Activated CD4-positive, alpha-beta memory T cell treated with anti-CD3 and anti-CD28 coated beads for 36 hours (primary cell): ENCODE measurements at places on chromosomes 6 and 20.

GRCh38 chr6:117359581-117359980 is 66.2 kb downstream of the ROS1 start:
- DNase-seq: no peak

DNA sequence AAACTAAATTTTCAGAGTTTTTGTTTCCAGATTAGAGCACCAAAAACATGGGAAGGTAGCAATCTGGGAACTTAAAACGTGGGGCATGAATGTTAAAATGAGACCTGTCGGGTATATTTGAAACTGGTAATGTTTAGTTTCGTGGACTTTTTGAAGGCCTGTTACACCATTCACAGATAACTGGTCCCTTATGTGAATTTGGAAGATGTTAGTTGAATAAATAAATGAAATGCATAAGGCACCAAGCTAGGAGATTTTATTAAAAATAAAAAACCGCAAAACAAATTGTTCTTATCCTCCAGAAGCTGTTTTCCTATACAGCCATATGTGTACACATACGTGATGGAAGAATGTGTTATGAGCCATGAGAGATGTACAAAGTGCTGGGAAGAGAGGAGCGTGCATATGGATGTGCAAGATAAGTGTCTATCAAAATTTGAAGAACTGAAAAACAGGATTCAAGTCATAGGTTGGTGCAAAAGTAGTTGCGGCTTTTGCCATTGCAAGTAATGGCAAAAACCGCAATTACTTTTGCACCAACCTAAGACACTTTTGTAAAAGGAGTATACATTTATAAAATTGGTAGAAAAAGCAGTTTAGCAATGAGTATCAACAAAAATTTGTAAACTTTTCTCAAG is 700 bp upstream of the MCUR1 start:
- no peak for DNase-seq

DNA sequence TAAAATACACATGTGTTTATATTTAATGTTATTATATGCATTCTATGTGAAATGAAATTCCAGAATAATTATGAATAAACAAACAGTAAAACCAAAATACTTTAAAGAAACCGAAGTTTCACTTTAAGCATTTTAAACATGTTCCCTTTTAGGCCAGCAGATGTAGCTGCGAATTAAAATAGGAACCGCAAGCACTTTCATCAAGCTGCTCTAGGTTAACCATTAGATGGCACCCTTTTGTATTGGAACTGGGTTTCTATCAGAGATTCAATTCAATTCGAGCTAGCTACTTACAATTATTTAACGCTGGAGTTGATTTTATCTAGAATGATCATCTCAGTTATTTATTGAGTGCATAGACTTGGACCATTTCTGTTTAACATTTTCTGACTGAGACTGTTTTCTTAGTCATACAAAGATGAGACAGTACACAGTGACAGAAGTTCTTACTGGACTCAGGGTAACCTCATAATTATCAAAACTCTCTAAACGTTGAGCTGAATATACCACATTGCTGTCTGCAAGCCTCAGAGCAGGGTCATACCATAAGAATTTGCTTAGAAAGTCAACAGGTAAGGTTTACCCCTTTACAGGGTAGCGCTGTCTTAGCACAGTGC is 8.5 kb downstream of the TMEM242 start:
- no peak for DNase-seq

- no peak for DNase-seq
Observed at GRCh38 chr6:45136495-45136894, 191.6 kb upstream of the RUNX2 start.

DNA sequence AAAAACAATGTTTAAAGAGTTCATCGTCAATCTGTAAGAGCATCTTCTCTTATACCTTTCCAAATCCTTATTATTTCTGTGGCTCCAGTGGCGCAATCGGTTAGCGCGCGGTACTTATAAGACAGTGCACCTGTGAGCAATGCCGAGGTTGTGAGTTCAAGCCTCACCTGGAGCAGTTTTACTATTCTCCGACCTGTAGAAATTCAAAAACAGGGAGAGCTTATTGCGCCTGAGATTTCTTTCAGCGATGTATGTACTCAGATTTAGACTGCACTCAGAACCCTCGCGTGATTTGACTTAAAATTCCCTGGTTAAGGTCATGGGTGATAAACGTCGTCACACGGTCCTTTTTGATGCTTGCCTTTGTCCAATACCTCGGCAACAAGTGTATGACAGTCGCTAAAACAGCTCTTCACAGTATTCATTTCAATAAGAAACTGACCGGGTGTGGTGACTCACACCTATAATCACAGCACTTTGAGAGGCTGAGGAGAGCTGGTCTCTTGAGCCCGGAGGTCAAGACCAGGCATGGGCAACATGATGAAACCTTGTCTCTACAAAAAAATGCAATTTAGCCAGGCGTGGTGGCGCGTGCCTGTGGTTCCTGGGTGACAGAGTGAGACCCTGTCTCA is 11.9 kb downstream of the GPX5 start:
- peak; percentile 53 for DNase-seq

GRCh38 chr6:169789146-169789943 is 37.9 kb downstream of the ERMARD start:
- no peak for DNase-seq

- DNase-seq: no peak
Observed at GRCh38 chr20:6993011-6993410, 225.5 kb downstream of the BMP2 start.

DNA sequence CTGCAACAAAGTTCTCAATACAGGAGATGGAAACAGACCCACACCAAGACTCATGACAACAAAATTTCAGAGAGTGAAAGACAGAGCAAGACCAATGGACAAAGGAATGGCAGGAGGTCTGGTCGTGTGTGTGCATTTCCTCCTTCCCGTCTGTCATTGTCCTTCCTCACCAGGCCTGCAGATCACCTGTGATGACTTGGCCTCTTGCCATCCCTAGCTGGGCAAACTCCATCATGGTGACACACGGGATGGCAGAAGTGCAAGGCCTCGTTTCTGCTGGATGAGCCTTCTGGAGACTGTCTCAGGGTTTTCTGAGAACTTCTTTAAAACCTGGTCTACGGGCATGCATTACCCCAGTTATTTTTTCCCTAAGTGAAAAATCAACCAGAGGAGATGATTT is 49.2 kb downstream of the RPP21 start:
- DNase-seq: no peak

DNA sequence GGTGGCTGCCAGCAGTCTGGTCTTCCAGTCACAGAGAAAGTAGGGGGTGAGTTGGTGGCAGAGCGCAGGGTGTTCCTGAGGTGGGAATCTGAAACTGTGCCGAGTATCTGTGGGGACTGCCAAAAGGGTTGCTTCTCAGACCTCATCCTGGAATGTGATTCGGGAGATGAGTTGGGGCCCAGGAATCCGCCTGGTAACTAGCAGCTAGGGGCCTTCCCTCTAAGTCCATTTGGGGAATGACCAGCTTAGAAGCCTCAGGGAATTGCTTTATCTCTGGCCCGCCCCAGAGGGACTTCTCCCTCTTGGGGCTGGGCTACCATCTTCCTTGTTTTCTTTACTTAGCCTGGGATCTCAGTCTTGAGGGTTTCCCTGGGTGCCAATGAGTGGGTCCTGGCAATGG is 49.6 kb downstream of the MOCS1 start:
- no peak for DNase-seq

DNA sequence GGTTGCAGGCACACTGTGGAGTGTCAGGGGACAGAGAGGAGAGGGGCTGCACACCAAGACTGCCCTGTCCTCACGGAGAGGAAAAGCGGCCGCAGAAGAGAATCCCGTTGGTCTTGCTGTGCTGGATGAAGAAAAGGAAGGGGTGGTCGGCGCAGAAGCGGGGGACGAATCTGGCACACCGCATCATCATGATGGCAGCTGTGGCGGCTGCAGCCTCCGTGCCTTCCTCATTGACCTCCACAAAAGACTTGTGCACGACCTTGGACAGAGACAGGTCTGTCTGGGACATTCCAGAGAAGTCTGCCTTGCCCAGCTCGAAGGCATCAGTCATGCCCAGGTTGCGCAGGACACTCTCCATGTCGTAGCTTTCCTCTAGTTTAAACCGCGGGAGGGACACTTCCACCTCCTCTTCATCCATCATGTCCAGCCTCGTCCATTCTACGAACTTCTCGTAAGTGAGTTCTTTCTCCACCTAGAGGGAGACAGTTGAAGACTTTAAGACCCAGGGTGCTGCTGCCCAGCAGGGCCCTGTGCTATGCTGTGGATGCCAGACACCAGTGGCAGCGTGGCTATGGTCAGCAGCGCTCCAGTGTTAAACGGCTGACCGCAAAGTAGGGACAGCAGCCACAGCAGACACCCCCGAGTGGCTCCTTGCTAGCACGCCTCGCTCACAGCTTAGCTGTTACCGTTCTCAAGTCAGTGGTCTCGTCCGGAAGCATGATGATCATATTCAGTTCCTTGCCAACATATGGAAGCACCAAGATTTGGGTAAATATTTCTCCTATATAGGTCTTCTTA is 22.9 kb downstream of the SERPINB6 start:
- DNase-seq: no peak
